ENCODE measurements at places on chromosomes 3 and 15. TPM values are rescaled to one million over a fixed set of nuclear protein-coding genes. Genes with fewer than 3 reads are reported as not detected.

- no peak for DNase-seq
These were observed 36.1 kb upstream of the PYDC2 start for GRCh38 chr3:191424881-191425280.

DNA sequence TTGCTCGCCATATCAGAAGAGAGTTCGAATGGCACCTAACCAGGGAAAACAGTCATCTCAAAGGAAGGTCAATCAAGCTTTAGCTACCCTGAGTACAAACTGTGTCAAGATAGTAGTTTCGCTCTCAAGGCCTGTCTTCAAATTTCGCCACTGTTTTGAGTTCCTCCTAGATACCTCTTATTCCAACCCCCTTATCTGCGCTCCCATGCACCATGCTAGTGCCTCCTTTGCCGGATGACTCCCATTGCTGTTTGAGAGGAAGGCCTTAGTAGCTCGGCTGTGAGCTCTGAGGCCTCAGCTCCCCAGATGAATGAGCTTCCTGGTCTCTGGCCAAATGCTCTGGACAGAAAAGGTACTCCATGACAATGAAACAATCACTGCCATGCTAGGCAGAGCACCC is 256.0 kb downstream of the ULK4 start:
- DNase-seq, result no peak

- no peak for DNase-seq
These were observed 76.0 kb downstream of the SUCLG2 start for GRCh38 chr3:67578416-67578815.

DNA sequence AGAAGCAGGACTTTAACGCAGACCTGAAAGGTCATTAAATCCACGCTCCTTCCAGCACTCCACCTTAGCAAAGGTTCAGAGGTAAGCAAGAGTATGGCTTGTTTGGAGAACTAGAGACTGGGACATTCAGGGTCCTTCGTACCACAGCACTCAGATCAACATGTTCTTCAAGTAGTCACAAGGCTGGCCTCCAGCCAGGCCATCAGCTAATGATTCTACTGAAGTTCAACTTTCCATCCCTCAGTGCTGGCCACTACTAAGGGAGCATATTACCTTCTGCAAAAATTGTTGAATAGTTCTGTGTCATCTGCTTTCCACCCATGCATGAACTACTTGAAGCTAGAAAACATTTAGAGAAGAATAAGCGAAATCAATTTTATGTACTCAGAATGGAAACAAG is 17.6 kb downstream of the CD200R1L start:
- no peak for DNase-seq

DNA sequence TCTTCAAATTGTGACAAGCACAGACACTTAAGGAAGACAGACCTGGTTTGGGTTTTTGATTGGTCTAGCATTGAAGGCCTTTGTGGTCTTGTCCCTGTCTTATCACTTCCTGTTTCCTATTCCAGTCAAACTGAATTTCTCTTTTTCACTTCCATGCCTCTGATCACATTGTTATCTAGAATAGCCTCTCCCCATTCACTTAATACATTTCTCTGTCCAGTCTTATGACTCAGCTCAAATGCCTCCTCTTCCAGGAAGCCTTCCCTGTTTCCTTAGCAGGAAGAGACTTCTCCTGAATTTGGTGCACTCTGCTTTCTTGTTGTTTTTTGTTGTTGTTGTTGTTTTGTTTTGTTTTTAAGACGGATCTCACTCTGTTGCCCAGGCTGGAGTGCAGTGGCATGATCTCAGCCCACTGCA is 45.5 kb downstream of the LIMD1 start:
- DNase-seq, result no peak

DNA sequence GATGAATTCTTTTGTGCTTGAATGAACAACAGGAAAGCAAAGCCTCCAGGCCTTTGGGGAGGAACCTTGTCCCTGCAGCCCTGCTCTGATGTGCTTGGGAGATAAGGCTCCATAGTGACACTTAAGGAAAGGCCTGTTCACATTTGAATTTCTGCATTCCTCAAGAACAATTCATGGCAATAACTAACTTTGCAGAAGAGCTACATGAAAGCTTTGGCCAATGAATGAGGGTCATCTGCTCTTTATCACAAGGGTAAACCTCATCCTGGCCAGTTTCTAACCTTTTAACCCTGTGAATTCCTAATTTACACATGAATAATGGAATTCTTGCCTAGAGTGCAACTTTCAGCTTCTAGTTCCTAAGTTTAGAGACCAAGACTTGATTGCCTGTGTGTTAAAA is 5.6 kb downstream of the PRTG start:
- DNase-seq, result no peak

- no peak for DNase-seq
These were observed 9.5 kb downstream of the COPS2 start for GRCh38 chr15:49145651-49146609.

DNA sequence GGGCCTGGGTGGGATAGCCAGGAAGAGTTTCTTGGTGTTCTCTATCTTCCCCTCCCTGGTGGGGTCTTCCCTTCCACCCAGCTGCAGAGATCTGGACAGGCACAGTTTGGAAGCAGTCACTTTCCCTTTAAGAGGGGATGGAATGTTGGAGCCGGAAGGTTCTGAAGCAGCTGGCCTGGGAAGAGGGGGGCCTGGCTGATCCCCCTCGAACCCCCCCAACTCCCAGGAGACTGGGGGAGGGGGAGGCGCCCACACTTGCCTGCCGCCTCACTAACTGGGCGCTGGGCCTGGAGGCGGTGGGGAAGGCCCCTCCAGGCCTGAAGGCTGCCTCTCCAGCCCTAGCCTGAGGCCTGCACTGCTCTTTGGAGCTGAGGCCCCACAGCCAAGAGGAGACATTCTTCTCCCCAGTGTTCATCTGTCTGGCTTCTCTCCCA is 1.4 kb downstream of the DVL3 start:
- peak; percentile 66 for DNase-seq

- peak; percentile 80 for DNase-seq
These were observed 1.4 kb downstream of the CRTAP start for GRCh38 chr3:33115024-33115768.

DNA sequence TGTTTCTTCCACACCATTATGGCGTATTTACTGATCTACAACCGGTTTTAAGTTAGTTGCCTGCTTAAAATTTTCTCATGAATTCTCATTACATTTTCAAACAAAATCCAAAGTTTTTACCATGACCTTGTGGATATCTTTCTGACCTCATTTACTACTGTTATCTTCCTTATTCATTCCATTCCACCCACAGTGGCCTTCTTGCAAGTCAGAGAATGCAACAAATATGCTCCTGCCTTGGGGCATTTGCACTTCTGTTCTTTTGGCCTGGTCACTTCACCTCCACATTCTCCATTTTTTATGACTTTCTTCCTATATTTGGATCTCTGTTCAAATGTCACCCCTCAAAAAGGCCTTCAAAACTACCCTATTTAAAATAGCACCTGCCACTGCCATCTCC is 8.8 kb upstream of the SLC15A2 start:
- DNase-seq, result no peak

DNA sequence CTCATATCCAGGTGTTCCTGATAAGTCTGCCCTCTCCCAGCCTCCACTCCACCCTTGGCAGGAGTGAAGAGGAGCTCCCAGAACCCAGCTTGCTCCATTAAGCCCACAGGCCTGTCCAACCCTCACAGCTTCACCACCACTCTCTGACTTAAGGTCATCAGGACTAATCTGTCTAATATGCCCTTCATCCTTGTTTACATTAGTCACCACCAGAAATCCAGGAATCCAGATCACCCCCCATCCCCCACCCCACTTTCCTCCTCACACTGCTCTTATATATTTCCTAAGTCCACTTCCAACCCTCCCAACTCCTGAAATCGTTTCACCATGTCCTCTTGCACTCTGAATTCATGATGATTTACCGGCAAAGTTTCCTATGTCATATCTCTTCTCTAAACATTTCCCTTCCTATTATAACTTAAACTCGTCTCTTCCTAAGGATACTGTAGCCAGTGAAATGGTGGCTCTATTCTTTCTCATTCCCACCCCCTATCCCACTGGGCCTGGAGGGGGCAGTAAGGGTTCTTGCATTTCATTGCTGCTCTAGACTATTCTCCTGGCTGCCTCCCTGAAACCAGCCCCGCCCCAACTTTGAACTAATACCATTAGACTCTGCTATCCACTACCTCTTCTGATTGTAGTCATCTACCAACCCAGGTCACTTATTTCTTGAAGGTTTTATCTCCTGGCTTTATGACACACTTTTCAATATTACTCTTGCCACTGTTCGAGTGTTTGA is 43.4 kb downstream of the PPP2R3A start:
- DNase-seq, result no peak

DNA sequence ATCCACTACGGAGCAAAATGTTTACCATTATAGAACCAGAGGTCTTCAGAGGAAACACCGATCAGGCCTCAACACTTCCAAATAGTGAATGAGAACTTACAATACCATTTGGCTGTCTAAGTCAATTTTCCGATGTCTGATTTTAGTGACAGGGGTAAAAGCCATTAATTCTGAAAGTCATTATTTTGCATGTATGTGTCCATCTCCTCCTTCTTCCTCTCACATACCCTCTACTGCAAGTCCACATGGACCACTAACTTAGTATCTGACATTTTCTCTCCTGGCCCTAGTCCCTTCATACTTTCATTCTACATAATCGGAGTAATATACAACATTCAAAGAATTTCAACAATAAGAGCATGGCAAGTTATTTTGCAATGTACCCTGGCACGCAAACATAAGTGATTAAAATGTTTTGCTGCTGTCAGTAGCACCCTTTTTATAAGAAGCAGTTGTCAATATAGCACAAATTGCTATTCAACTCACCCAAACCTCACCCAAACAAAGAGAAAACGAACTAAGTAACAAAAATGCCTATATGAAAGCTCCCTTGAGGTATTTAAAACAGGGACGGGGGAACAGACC is 1.9 kb downstream of the TOP2B start:
- DNase-seq, result no peak

GRCh38 chr15:60937278-60937677 is 291.8 kb downstream of the RORA start:
- DNase-seq, result no peak

DNA sequence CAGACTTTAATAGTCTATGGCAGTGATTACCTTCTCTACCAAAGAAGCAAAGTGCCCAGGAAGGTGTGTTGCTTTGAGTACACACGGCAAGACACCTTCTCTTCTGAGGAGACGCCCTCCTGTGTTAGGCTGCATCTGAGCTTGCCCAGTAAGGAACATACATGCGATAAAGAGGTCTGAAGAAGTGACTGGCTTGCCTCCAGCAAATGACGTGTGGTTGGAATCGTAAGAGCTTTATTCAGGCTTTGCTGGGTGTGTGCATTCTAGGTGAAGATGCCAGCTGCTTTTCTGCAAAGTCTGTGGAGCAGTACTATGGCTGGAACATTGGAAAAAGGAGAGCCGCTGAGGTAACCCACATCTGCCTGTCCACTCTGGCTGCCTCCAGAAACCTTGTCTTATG is 22.4 kb downstream of the MAP6D1 start:
- no peak for DNase-seq

GRCh38 chr3:39019299-39019698 is 32.4 kb downstream of the SCN11A start:
- no peak for DNase-seq

DNA sequence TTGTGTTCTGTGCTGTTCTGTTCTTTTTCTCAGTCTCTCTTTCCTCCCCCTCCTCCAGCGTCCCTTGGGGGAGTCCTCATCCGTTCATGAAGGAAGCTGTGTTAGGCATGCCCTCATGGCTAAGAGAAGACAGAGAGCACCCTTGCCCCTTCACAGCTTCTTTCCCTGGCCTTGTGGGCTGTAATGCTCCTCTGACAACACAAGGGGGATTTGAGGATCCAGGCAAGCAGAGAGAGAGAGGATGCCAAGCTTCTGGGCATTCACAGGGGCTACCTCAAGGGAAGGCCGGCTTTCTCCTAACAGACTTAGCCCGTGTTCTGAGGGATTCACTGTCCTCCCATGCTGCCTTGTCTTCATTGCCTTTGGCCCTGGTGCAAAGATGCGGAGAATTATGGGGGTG is 389.5 kb downstream of the LRTM1 start:
- no peak for DNase-seq

GRCh38 chr3:33111581-33111980 is 2.2 kb upstream of the CRTAP start:
- no peak for DNase-seq

GRCh38 chr15:56598991-56599390 is 134.1 kb upstream of the MNS1 start:
- no peak for DNase-seq

DNA sequence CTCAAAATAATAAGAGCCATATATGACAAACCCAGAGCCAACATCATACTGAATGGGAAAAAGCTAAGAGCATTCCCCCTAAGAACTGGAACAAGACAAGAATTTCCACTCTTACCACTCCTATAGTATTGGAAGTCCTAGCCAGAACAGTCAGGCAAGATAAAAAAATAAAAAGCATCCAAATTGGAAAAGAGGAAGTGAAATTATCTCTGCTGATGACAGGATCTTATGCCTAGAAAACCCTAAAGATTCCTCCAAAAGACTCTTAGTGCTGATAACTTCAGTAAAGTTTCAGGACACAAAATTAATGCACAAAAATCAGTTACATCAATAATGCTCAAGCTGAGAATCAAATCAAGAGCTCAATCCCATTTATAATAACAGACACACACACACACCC is 45.9 kb upstream of the SLC2A2 start:
- no peak for DNase-seq

- no peak for DNase-seq
These were observed 73.1 kb upstream of the PRR23E start for GRCh38 chr3:127119693-127120464.

DNA sequence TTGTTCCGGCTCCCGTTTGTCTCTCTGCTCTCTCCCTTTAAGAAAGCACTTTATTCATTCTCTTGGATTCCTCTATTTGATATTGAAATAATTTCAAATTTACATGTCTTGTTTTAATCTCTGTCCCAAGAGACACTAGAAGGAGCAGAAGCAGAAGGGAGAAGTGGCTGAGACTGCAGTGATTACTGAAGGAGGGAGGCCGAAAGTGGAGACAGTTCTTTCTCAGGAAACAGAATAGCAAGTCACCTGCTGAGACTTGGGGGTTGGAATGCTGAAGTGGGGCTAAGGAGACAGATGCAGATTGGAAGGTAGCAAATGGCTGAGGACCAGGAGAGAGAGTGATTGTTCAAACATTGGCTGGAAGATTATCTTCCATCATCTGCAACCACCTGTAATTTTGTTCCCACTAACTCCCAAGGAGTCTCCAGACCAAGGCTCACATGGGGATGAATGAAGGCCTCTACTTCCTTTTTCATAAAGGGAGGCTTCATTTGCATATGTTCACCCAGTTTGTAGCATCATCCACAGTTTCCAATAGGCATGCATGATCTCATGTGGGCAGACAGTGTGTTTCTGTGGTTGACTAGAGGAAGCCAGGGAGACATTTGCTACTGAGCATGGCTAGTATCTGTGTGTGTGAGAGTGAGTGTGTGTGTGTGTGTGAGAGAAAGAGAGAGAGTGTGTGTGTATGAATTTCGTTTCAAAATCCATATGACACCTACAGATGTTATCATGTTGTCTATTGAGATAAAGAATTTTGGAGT is 24.0 kb downstream of the LTF start:
- DNase-seq, result no peak

- no peak for DNase-seq
These were observed 48.0 kb upstream of the TNIK start for GRCh38 chr3:171508206-171508605.

Gene ZNF639
- 39.4 TPM for total RNA-seq

Gene RTP4
- 1.4 TPM for total RNA-seq

Gene MAP6D1
- total RNA-seq, result 2.0 TPM

Gene P2RY13
- 1.0 TPM for total RNA-seq

Gene ZNF660
- 1.8 TPM for total RNA-seq

Gene MEIS2
- 21.1 TPM for total RNA-seq

Gene RPP14
- total RNA-seq, result 19.0 TPM

Gene KLHL6
- 2.1 TPM for total RNA-seq

Gene DUOX1
- total RNA-seq, result 2.6 TPM

Gene FAM174B
- total RNA-seq, result 9.9 TPM

Data from left cardiac atrium (tissue), 4 donors.